ENCODE measurements at places on chromosomes 6 and 20. TPM values are rescaled to one million over a fixed set of nuclear protein-coding genes. Genes with fewer than 3 reads are reported as not detected.

The CLPSL2 gene
- polyA plus RNA-seq: not detected

The SIRPA gene
- polyA plus RNA-seq: 11.5 TPM

The SLC22A16 gene
- polyA plus RNA-seq: not detected

The DZANK1 gene
- polyA plus RNA-seq: 8.4 TPM

The ETV7 gene
- 0.08 TPM for polyA plus RNA-seq

All from left lung (tissue), 14 donors.